ENCODE measurements at places on chromosomes 3 and 15.

- DNase-seq: no peak
These were observed 146.7 kb upstream of the BNIP2 start for GRCh38 chr15:59835776-59836175.

DNA sequence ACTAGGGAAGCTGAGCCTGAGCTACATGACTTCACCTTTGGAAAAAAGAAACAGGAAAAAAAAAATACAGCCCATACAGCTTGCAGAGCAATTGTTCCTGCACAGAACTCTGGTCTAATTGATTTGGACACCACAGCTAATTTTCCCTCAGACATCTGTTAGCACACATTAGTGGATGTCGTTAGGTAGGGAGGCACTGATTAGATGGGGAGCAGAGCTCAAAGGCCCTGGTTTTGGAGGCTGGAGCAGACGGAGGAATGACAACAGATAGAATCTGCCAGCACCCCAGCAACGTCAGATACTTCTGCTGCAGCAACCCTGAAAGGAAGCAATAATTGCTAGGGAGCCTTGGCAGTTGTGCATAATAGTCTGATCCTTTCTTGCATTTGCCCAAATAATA is 398.9 kb downstream of the LSAMP start:
- DNase-seq: no peak

- no peak for DNase-seq
These were observed 25.6 kb downstream of the CPOX start for GRCh38 chr3:98567666-98568270.

- DNase-seq: no peak
These were observed 2.1 kb downstream of the DZIP1L start for GRCh38 chr3:138113326-138113725.

DNA sequence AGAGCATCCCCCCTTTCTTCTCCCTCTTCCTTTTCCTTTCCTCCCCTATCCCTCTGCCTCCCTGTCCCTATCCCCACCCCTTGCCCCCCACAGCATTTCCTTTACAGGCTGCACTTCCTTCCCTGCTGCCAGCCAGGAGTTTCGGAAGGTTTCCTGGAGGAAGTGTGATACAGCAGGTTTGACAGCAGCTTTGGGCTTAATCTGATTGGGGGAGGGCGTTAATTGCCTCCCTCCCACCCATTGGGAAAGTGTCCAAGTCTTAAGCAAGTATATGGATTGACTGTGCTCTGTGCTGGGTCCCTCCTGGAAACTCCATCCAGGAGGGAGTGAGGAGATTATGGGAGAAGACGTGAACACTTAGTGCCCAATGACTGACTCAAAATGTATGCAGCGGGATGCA is 1.8 kb downstream of the SCAMP5 start:
- no peak for DNase-seq

GRCh38 chr3:185823078-185824044 is 1.5 kb downstream of the IGF2BP2 start:
- DNase-seq: no peak

GRCh38 chr15:70835415-70835814 is 18.5 kb downstream of the LARP6 start:
- DNase-seq: no peak

GRCh38 chr3:111712294-111713167 is 117.4 kb upstream of the ZBED2 start:
- DNase-seq: no peak

DNA sequence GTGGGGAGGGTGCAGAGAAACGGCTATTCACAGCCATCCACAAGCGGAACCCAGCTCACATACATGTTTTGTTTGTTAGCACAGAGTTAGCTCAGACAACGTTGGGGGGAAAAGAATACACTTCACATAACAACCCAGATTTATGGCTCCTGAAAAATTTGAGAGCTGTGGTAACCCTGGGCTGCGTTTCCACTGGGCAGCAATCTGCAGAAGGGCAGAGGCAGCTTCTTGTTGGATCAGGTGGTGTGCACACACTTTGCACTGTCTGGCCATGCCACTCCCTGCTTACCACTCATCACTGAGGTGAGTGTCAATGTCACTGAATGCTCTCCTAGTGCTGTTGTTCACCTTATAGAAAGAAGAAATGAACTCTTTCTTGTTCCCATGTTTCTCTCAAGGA is 299.8 kb upstream of the SOX14 start:
- DNase-seq: no peak

GRCh38 chr3:141930801-141931200 is 54.4 kb downstream of the ATP1B3 start:
- DNase-seq: no peak

DNA sequence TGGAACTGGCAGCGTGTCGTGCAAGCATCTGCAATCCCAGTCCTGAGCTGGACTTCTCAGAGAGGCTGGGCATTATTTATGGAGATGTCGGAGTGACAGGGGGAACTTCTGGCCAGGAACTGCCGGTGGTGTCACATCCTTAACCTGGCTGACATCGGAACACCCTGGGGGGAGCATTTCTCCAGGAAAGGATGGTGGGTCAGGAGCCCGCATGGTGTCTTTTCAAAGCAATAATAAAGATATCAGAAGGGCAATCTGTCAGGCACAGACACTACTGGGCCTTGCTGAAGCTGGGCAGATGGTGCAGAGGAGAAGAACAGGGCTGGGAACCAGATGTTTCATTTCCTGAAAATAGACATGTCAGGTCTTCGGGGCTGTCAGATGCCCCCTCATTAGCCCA is 133.5 kb downstream of the WNT7A start:
- DNase-seq: no peak

GRCh38 chr15:101499863-101500713 is 10.6 kb upstream of the PCSK6 start:
- DNase-seq: no peak

GRCh38 chr15:92907896-92908712 is 8.0 kb downstream of the CHD2 start:
- no peak for DNase-seq

DNA sequence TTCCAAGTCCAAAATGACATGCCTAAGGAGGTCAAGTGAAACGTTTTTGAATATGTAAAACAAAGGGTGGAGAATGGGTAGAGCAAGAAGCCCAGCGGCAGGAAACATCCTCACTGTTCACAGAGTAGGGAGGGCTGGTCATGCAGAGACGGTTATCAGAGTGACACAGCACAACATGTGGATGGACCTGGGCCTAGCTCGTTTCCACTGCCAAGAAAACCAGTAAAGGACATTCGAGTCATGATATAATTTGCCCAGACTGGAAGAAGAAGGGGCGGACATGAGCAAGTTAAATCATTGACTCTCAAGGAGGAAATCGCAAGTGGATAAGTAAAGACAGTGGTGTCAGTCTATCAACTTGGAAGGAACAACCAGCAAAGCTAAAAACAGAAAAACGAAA is 89.3 kb downstream of the LRIG1 start:
- DNase-seq: no peak

DNA sequence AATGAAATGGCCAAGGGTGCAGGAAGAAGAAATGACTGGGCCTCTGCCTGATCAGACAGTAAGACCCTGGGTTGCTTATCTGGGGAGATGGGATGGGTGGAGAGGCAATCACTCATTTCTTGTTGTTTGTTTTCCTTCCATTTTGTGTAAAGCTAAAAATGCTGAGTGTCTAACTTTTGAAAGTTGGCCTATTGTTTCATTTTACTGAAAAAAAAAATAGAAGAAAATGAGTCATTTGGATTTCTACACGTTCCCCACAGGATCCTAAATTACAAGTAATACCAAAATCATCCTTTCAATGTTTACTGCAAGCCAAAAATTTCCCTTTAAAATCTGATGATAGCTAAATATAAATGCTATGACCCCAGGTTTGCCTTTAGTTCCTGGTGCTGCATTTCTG is 30.6 kb downstream of the PTX3 start:
- no peak for DNase-seq

DNA sequence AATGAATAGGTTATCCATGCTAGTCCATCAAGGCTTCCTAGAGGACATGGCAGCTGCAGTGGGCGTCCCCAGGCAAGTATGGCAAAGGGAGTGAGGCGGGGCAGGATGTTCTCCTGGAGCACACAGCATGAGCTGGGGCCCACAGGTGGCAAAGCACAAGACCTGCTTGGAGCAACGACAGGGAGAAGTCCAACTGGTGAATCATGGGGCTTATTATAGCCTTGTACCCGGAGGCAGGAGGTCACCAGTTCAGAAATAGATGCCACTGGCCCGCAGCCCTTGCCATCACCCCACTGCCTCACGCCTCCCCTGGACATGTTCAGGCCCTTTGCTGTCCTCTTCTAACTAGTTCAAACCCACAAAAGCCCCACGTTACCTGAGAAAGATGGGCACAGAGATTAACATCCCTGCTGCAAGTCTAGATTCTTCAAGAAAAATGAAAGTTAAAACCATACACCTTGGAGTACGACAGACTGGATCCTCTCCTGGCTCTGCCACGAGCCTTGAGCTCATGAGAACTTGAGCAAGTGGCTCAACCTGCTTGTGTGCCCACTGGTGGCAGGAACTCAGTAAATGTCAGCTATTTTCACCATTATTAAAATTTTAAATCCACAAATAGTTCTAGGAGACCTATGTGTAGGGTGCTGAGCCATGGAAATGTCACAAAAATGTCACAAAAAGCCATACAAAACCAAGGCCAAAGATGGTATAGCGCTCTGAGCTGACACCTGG is 1.8 kb upstream of the SRGAP3 start:
- no peak for DNase-seq

- no peak for DNase-seq
These were observed 46.6 kb downstream of the XXYLT1 start for GRCh38 chr3:195224156-195224979.
